ENCODE measurements at places on chromosomes 7 and 10. TPM values are rescaled to one million over a fixed set of nuclear protein-coding genes. Genes with fewer than 3 reads are reported as not detected.
A peak's percentile ranks its signal among the peaks of the same experiment; 100 is the strongest.

DNA sequence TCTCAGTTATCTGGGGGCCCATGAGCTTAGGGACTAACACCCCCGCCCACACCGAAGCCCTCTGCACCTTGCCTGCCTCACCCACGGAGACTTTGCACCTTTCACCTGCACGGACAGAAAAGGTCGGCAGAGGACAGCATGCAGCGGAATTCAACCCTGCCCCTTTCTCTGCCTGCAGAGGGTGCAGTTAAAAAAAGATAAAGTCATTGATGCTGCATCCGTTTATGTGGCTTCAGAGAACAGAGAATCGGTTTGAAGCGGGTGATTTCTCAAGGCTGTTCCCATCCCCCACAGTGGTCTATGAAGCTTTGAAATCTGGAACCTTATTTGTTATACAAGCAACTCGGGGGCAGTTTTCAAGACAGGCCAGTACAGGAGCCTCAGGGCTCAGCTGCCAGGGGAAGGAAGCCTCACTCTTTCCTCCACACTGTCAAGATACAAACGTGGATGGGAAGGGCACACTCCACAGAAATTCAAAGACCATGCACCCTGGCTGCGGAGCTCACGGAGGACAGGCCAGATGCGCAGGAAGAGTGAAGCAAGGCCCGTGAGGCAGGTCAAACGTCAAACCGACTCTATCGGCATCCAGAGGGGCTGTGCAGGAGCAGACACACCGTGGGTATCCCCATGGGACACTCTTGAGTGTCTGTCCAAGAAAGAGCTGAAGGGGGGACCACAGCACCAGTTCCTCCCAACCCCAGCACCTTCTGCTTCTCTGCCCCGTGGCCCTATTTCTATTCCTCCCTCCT, 66.3 kb downstream of the INSIG1 start:
- DNase-seq = no peak

DNA sequence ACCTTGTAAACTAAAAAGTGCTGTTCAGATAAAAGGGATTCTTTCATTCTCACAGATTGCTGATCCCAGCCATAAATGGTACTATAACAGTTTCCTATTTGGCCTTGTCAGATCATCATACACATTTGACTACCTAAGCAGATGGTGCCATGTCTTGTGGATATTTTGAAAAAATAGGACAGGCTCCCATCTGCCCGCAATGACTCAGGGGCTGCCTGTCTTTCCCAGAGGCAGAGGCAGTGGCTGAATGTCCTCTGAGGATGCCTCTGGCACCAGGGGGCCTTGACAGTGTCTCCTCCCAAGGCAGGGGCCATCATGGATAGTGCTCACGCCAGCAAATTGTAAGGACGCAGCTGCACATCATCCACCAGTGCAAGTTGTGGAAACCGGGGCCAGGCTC, 323.0 kb upstream of the PODXL start:
- no peak for DNase-seq

GRCh38 chr10:133237241-133237587, 441 bp upstream of the VENTX start:
- no peak for DNase-seq

DNA sequence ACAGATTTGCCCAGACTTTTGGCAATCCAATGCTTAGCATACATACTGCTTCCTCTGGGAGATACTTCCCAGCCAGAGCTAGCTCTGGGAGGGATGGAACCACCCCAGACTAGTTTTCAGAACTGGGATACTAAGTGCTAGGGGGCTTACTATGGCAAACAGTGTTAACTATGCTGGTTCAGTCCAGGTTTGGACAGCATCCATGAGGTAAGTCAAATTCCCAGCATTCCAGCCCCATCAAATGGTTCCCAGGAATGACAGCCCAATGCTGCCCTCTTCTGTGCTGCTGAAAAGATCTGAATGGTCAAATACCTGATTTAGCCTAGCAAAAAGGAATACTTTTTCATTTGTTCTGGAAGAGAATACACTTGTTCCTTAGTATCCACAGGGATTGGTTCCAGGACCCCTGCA, 141.7 kb upstream of the CCDC6 start:
- DNase-seq = peak; percentile 39

DNA sequence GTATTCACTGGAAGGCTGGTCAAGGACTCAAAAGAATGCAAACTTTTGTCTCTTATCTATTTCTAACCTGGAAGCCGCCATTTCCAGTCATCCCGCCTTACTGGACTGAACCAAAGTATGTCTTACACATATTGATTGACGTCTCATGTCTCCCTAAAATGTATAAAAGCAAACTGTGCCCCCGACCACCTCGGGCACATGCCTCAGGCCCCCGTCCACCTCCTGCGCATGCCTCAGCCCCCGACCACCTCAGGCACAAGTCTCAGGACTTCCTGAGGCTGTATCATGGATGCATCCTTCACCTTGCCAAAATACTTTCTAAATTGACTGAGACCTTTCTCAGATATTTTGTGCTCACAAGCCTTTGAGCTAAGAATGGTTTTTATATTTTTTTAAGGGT, 148.6 kb downstream of the PTPRN2 start:
- DNase-seq = no peak

GRCh38 chr10:77602231-77602912, 35.2 kb downstream of the KCNMA1 start:
- DNase-seq = no peak

DNA sequence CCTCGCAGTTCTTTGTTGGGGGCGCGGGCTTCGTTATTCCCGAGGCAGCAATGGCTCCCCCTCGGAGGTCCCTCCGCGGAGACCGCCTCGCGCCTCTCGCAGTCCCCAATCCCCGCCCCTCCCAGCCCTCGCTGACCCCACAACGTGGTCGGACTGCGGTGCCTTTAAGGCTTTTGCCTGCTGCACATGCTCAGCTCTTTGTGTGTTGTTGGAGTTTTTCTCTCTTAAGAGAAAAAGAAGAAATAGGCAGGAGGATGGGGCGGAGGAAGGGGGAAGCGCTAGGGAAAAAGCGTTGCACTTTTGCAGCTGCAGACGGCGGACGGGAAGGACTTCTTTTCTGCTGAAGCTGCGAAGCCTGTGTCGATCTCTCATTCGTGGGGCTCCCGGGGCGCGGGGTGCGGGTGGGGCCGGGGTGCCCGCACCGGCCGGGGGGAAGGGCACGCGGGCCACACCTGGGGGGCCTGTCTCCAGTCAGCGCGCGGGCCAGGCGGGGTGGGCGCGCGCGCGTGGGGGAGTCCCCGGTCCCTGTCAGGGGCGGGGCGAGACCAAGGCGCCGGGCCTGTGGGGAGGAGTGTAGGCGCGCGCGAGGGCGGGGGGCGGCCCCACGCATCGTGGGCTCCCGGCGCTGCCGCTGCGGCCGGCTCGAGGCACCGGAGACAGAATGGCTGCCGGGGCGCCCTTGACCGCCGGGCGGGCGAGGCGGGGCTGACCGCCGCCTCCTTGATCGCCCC, 445 bp upstream of the ATRNL1 start:
- DNase-seq = no peak

- DNase-seq = peak; percentile 25
Observed at GRCh38 chr10:23459308-23459939, 20.5 kb downstream of the OTUD1 start.

DNA sequence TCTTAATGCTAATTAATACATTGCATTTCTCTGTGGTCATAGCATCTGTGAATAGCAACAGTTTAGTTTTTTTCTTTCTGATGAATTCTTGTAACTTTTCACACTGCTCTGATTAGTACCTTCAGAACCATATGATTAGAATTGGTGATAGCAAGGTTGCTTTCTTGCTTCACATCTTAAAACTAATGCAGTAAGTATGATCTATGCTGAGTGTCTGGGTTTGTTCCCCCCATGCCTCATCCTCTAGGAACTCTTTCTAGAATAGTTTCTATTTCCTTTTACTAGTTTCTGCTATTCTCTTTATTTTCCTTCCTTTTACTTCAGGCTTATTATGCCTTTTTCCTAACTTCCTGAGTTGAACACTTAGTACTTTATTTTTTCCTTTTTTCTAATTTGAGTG, 32.4 kb downstream of the TES start:
- DNase-seq = no peak

GRCh38 chr7:47232751-47233412, 349.0 kb downstream of the TNS3 start:
- DNase-seq = no peak

DNA sequence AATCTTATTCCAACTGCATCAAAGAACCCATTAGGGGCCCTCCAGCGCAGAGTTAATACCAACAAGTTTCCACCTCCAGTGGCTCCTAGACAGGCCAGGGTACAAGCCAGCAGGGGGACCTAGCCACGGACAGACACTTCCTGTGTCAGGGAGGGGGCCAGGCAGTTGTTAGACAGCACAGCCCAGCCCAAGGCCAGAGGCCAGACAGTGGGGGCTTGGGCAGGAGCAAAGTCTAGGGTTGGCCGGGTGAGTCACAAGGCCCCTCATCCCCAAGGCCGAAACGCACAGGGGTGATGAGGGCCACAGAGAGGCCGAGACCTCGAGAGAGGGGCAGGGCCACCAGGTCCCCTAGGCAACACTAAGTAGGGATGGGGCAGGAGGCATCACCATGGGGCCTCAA, 19.3 kb upstream of the OPTN start:
- no peak for DNase-seq

- DNase-seq = no peak
Observed at GRCh38 chr7:4681886-4682620, at the start of gene FOXK1. Gene FOXK1, plus strand, starts transcription at chr7:4682295. Its CDS starts 14 bp downstream, at chr7:4682309.

- DNase-seq = no peak
Observed at GRCh38 chr10:97298223-97298571, 5.8 kb upstream of the ARHGAP19 start.

DNA sequence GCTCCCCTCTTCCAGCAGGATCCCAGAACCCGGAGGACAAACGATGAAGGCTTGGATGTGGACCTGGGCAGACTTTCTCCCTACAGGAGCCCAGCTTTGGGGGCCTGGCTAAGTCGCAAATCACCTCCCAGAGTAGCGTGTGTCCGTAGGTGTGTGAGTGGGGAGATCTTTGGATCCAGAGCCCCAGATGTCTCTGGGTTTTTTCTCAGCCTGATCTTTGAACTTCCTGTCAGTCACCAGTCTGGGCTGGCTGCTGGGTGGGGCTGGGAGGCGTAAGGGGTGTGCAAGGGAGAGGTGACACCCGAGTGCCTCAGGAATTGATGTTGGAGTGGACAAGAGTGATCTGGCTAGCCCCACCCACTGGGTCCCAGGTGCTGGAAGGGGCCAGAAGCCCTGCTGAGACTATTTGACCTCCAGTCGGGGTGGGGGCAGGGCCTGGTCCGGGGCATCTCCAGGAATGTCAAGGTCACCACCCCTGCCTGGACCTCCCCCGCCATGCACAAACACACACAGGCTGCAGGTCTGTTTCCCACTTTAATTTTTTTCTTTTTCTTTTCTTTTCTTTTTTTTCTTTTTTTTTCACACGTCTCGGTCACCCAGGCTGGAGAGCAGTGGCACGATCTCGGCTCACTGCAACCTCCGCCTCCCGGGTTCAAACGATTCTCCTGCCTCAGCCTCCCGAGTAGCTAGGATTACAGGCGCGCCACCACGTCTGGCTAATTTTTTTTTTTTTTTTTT, at the start of gene MOGAT3:
MOGAT3 (minus strand) TSS at position 175 of the 738 bp plus-strand sequence. CDS start 182 bp downstream, outside the sequence.
- no peak for DNase-seq

DNA sequence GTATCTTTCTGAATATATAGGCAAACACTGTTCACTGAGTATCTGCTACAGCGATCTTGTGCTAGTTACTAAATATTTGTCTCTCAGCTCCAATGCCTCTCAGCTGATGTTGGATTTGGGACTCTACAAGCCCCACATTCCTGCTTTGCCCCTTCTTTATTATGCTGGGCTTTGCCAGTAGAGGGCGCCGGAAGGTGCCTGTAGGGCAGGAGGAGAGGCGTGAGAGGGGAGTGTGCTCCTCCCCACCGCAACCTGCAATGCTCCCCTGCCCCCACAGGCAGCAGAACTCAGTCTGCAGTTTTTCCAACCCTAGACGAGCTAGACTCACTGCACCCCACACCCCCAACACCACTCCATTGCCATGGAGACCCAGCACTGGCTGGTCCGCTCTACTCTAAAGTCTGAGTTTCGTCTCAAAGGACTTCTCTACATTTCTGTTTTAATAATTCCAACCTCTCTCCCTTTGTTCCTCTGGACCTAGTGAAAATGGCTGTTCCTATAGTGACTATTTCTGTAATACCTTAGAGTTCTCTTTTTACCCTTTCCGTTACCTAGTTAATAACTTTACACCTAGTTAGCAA, 337.6 kb downstream of the CCSER2 start:
- DNase-seq = no peak

GRCh38 chr7:150851492-150852370, 586 bp upstream of the AOC1 start:
- no peak for DNase-seq

DNA sequence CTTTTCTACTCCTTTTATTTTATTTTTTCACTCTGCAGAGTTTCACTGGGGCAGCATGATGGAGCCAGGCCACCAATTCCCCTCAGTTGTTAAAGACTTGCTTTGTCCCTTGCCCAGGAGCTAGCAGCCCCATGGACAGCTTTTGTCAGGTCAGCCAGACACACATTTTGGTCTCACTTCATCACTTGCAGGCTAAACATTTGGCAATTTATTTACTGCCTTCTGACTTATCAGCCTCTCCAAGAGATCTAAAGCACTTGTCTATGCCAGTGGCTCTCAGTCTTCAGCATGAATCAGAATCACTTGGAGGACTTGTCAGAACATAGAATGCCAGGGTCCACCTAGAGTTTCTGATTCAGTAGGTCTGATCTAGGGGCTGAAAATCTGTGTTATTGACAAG, 66.4 kb upstream of the GDF10 start:
- no peak for DNase-seq

Gene C10orf95
- polyA plus RNA-seq = 0.67 TPM

Gene SFTPA2
- not detected for polyA plus RNA-seq

Gene ELMO1
- polyA plus RNA-seq = not detected

Gene AMZ1
- polyA plus RNA-seq = not detected

Gene NPSR1
- polyA plus RNA-seq = not detected
